ENCODE measurements at places on chromosomes 16 and 17.

- DNase-seq = no peak
Measured at GRCh38 chr16:7871979-7872378, 539.3 kb downstream of the RBFOX1 start.

GRCh38 chr16:49150341-49150740, 131.3 kb downstream of the CBLN1 start:
- DNase-seq = no peak

GRCh38 chr16:27286451-27286850, 17.9 kb upstream of the NSMCE1 start:
- DNase-seq = peak; percentile 94

DNA sequence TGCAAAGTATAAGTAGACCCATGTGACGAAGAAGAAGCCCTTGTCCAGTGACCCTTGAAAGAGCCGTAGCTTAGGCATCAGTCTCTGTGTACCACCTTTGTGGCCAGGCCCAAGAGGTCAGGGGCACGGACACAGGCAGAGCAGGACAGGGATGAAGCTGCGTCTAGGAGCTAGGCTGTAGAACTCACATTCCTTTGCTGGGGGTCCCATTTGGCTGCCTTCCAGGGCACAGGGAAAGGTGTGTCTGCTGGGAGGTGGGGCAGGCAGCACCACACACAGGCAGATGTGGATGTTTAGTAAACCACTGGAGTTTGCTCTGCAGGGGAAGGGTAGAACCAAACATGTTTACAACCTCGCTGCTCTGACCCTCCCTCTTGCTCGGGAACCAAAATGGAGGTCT, 33.7 kb downstream of the HNF1B start:
- no peak for DNase-seq

GRCh38 chr17:71176331-71176730, 944.5 kb upstream of the SOX9 start:
- no peak for DNase-seq

GRCh38 chr16:52251495-52251894, 295.4 kb downstream of the TOX3 start:
- DNase-seq = no peak

GRCh38 chr16:61665512-61665911, 370.7 kb downstream of the CDH8 start:
- DNase-seq = no peak

DNA sequence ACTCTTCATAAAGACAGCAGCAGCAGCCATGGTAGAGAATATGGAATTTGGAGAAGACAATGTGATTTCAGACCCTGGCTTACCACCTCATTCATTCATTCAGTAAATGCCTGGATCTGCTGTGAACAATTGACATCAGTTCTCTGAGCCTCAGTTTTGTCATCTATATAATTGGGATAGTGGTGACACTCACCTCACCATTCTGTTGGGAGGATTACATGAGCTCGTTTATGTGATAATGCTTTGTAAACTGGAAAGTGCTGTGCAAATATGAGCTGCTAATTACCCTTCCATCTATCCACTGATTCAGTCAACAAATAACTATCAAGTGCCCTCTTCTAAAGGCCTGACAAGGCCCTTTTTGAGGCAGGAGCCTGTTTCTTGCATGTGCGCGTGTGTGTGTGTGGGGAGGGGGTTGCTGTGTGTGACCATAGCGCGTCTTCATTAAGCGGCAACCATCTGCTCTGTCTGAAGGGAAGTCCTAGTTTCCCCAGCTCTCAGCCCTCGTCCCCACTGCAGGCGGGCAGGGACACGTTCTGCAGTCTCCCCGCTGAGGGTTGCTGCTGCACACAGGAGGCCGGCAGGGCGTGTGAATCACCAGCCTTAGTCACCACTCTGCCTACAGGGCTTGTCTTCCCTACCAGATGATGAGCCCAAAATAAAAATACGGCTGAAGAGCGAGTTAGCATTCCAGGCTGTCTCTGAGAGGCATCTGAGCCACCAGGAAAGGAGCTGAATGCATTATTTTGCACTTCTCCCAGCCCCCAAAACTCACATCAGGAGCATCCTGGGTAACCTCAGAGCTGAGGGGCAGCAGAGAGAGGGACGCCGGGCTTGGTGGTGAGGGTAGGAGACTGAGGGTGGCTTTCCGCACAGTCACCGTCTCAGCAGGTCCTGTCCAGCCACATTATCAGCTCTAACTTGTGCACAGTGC, 19.9 kb downstream of the ARL4D start:
- peak; percentile 78 for DNase-seq

DNA sequence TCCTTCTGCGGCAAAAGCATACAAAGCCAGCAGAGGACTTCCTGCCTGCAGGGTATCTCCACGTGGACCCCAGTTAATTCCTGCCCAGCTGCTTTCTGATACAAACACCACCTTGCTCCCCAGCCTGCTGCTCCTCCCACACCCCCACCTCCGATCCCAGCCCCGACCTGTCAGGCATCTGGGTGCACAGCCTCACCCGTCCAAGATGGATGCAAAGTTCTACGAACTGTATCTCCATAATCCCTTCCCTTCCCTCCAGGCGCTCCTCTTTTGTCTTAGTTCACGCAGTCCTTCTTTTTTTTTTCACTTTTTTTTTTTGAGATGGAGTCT, 15.6 kb upstream of the FOXJ1 start:
- DNase-seq = no peak

DNA sequence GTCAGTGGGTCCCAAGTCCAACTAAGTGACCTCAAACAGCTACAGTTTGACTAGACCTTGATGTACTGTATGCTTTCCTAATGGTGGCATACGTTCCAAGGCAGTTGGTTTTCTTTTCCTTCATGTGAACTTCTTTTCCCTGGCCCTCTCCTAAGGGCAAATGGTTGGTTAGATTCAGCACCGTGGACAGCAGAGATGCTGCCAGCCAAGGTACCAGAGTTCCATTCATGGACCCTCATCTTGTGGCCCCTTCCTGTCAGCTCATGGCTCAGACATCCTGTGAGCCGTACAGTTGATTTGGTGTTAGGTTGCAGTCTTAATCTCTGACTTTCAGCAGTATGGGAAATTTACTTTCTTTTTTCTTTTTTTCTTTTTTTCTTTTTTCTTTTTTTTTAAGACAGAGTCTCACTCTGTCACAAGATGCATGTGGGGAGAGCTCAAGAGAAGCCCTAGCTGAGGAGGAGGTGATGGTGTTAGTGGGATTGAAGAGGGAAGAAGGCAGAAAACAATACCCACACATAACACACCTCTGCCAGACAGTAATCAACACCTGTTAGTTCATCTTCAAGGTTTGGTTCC, 122.4 kb downstream of the USP31 start:
- peak; percentile 3 for DNase-seq

DNA sequence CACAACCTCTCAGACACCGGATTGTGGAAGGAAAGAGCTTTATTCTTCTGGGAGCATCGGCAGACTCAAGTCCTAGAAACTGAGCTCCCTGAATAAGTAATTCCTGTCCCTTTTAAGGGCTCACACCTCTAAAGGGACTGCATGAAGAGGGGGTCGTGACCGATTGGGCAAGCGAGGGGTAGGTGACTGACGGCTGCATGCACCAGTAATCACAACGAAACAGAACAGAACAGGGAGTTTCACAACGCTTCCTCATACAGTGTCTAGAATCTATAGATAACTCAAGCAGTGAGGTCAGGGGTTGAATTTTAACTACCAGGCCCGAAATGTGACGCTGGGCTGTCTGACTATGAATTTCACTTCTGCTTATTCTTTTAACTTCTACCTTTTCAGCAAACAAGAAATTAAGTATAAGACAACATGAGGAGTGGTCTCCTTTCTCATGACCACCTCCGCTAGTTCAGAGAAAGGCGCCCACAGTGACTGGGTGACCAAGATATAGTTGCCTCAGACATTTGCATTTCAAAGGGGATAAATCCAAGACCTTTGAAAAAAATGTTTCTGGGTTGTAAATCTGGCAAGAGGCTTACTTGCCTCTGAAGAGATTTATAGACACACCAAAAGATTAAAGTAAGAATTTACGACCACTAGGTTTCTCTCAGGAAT, 88.4 kb upstream of the ATF7IP2 start:
- DNase-seq = no peak

DNA sequence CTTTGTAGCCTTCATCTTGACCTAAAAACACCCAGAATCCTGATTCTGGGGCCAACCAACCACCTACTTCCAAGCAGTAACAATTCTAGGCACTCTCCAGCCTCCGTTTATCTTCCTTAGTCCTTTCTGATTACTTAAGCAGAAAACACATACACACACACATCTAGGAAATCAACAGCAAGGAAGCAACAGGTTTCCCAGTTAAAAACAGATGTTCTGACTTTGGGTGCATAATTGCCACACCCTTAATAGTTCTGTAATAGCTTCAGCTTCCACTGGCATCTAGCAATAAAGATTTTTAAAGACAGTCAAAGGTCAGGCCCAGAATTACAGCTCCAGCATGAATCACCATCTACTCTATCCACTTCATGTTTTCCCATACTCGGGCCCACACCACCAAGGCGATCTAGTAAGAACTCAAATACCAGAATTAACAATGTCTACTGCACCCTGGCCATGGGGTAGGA, 2.6 kb downstream of the ARHGAP17 start:
- DNase-seq = peak; percentile 70

DNA sequence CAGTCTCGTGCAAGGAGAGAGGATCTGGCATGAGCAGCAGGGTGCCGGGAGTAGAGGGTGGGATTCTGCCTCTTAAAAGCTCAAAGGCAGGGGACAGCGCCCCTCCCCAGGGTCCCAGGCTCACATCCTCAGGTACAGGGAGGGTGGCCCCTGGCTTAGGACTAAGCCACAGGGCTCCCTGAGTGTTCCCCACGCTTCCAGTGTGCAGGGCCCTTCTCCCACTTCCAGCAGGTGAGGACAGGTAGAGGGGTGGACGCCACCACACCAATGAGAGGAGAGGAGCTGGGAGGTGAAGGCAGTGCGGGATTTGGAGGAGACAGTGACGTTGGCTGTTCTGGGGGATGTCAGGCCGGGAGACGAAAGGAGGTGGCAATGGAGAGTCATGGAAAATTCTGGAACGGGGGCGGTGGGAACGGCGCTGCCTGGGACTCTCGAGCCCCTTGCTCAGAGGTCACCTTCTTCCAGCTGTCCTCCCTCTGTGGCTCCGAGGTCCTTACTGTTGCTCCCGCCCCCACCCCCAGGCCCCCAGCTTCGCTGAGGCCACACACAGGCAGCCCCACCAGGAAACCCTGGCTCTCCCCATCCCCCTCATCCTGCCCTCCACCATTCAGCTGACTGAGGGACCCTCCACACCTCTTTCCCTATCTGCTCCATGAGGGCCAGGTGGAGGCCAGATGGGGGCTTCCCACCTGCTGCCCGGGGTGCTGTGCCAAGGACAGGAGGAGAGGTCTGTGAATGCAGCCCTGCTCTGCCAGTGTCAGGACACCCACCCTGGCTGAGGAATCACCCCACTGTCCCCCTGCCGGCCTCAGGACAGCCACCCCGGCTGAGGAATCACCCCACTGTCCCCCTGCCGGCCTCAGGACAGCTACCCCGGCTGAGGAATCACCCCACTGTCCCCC, 57.7 kb upstream of the ACSF3 start:
- no peak for DNase-seq

DNA sequence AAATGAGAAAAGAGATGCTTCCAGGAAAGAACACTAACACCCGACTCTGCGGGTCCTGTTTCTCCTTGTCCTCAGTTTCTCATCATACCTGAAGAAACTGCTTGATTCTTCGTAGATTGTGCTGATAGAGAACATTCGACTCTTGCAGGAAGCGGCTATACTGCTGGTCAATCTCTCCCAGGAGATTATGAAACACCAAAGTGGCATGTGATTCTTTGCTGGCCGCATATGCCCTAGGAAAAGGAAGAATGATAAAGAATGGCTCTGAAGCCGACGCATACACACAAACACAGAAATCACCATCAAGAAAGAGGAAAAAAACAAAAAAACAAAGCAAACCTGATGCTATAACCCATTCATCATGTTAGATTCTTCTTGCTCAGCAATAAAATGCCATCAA, 41.8 kb downstream of the STAT3 start:
- DNase-seq = peak; percentile 51

GRCh38 chr17:73389411-73389810, 77.6 kb upstream of the CDC42EP4 start:
- DNase-seq = no peak

DNA sequence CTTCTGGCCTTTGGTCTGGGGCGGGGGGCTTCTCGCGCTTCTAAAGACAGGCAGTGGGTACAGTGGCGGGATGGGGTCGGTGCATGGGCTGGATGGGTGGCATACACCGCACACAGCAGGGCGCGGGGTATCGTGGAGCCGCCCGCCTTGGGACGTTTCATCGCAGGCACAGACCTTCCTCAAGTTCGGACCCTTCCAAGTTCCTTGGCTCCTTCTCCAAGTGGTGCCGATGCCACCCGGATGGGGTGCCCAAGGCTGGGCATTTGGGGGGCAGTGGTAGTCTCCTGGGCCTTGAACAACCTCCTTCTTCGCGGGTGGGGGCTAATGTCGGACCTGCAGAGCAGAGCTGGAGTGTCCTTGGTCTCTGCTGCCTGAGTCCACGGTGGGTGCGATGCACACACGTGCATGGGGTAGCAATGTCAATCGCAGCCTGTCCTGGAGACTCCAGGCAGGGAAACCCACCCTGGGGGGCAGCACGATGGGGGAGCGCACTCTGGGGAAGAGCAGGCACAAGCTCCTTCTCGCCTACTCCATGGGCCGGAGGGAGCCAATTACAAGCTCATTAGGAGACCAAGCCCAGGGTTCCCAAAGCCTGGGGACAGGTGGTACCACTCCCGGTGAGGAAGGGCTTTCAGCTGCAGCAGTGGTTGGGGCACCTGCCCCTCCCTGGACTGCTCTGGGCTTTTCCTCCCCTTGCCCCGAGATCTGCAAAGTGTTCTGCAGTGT, 686 bp upstream of the MTSS2 start:
- no peak for DNase-seq

DNA sequence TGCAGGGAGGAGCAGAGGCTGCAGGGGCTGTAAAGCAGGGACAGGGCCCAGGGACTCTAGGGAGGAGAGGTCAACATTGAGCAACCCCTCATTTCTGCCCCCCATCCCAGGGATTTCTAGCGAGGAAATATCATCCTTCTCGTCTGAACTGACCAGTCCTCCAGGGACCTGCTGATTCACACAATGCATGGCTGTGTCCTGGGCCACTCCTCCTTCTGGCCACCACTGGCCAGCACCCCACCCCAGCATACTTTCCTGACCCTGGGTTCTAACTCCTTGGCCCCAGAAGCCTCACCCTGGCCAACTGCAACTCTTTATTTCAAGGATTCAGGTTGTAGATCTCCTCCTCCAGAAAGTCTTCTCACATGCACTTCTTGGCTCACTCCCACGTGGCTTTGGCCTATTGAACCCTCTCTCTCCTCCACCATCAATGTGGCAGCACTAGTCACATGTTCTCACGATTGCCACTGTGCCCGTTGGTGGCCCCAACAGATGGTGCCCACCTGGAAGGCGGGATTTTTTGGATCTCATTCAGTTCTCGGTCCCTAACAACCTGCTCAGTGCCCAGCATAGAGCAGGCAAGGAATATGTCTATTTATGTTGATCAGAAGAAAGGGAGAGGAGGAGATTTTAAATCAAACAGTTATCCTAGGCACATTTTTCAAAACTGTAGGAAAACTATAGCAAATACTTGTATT, 41.5 kb downstream of the CUEDC1 start:
- DNase-seq = no peak

- no peak for DNase-seq
Measured at GRCh38 chr17:33981711-33982601, 273.1 kb upstream of the CCL2 start.

Data from cardiac fibroblast (primary cell).